ENCODE measurements at places on chromosomes 12 and 14.

GRCh38 chr14:104082807-104083206, 2.7 kb upstream of the ASPG start:
- no peak for DNase-seq

DNA sequence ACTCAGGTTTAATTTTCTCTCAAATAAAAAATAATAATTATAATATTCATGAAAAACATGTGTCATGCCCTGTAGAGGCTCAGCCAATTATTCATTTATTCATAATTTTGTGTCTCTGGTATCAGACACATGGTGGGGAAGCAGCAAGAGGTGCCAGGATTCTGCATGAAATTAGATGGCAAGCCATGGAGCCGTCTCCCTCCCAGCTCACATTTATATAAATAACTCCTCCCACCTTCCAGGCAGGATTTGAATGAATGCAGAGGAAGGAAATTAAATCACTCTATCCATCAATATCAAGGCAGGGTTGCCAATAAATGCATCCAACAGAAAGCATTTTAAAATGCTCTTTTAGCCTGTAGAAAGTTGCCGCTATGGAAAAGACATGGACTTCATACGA, 98.1 kb downstream of the PTPRR start:
- no peak for DNase-seq

GRCh38 chr12:124573839-124574786, 6.7 kb upstream of the NCOR2 start:
- no peak for DNase-seq

DNA sequence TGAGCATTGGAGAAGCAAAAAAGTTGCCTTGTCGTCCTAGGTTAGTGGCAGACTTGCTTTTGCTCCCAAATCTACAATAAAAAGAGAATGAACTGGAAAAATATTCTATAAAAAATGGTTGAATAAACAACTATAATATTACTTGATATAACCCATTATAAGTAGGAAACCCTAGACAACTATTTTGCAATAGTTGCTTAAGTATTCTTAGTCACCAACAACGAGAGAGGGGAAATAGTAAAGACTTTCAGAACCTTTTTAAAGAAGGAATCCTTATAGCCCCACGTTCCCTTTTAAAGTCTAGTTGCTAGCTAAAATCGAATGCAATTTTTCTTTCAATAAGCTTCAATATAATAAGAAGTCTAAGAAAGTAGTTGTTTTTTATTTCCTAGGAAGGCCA, 17.5 kb downstream of the AQP6 start:
- DNase-seq: no peak

DNA sequence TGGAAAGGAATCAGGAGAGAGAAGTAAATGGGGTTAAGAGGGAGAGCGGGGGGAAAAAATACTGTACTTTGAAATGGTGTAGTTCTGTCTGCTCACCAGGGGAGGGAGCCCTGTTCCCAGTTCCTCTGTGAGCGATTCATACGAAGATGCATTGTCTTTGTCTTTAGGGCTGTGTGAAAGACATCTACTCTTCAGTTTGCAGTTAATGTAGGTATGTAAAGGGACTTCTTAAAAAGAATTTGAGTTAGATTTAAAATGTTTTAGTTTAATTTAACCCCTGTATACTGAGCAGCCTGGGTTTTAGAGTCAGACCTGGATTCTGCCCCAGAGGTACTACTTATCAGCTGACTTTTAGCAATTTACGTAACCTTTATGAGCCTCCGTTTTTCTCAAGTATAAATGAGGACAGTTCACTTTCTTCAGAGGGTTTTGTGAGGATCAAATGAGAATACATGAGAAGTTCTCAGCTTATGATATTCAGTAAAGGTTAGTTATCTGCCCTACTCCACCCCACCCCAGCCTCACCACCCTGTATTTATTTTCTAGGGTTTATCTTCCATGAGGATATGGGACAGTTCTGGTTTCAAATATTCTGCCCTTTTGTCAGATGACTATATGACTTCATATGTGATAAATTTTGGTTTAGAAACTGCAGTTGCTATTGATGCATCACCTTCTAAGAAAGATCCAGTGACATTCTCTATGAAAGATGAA, 82.5 kb upstream of the EVL start:
- DNase-seq: peak; percentile 74

GRCh38 chr12:108313241-108313605, 25.9 kb downstream of the CMKLR1 start:
- no peak for DNase-seq

- no peak for DNase-seq
Observed at GRCh38 chr12:7265251-7265650, 38.6 kb upstream of the ACSM4 start.

- no peak for DNase-seq
Observed at GRCh38 chr14:92154283-92154942, 32.6 kb downstream of the CPSF2 start.

DNA sequence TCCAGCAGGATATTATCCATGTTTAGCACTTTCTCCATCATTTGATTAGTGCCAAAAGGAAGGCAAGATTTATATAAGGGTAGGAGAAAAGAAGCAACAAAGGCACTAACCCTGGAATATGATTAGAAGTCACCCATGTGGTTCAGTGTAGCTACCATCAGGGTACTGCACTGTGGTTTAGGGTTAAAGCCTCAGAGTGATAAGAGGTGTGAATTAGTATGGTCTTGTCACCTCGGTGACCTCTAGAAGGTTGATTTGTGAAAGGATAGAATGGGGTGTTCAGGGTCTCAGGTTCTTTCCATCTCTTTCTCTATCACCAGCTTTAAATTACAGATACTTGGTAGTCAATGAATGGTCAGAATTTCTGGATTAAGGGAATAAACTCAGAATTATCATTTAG, 103.0 kb upstream of the TMTC2 start:
- no peak for DNase-seq

DNA sequence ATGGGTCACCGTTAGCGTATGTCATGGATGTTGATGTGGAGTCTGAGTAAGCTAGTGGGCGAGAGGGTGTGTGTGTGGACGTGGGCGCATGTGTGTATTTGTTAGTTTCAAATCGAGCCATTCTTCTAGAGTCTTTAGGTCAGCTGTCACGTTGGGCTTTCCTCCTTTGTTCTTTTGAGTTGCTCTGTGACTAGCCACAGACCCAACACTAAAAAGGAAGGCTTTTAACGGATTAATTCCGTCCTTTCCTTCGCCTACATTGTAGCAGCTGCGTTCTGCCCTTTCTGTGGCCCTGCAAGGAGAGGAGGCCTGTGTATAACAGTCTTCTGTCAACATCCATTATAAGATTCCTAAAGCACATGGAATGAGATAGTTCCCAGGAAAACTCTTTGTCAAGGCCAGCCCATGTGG, 117.2 kb upstream of the DNM1L start:
- peak; percentile 90 for DNase-seq

- DNase-seq: no peak
Observed at GRCh38 chr12:110046451-110047187, 1.7 kb downstream of the C12orf76 start.

DNA sequence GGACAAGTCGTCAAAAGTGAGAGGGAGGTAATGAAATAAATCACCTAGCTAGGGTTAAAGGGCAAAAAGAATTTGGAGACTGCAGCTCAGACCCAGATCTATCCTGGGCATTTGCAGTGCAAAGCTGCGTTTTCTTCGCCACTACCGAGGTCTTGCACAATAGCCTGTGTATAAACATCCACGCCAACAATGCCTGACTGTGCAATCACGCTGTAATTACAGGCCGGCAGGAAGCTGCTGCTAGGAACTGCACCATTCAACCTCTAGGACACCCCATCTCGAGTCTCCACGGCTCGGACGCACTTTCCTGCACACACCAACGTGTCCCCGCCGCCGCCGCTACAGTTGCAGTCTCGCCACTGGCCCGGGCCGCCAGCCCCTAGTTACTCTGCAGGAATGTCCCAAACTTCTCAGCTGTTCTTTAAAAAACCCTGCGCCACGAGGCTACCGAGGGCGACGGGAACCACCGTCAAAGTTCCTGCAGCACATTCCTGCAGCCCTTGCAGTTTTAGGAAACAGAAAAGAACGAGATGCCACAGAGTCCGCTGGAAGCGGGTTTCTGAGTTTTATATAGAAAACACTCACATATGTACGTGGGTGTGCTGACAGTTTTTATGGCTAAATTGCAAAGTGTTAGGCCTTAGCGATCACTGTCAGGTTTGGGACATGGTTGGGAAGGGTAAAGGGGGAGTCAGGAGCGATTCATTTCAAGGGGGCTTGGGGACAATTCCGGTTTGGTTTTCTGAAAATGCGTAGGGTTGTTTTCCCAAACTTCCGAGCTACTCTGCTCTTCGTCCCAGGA, 65.6 kb upstream of the PTGR2 start:
- DNase-seq: peak; percentile 69

- DNase-seq: no peak
Observed at GRCh38 chr14:69685218-69685616, 73.8 kb downstream of the SUSD6 start.

DNA sequence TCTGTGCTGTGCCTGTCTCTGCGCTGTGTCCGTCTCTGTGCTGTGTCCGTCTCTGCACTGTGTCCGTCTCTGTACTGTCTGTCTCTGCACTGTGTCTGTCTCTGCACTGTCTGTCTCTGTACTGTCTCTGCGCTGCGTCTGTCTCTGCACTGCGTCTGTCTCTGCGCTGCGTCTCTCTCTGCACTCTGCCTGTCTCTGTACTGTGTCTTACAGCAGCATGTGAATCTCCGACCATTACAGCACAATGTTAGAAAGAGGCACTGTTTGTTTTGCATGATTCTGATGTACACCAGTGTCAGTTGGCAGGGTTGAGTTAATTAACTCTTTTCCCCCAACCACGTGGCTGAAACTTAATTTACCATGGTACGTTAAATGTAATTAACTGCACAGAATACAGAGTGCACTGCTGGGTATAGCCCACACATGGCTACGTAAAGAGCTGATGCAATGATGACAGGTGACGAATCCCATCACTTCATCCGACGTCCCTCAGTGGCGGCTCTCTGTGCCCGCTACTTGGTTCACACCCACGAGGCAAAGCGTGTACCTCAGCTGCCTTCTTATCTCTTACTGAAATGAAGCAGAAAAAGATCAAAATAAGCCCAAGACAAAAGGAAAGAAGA, 127.7 kb upstream of the SFSWAP start:
- DNase-seq: no peak

GRCh38 chr14:70822530-70823185, 13.3 kb upstream of the MAP3K9 start:
- peak; percentile 89 for DNase-seq

DNA sequence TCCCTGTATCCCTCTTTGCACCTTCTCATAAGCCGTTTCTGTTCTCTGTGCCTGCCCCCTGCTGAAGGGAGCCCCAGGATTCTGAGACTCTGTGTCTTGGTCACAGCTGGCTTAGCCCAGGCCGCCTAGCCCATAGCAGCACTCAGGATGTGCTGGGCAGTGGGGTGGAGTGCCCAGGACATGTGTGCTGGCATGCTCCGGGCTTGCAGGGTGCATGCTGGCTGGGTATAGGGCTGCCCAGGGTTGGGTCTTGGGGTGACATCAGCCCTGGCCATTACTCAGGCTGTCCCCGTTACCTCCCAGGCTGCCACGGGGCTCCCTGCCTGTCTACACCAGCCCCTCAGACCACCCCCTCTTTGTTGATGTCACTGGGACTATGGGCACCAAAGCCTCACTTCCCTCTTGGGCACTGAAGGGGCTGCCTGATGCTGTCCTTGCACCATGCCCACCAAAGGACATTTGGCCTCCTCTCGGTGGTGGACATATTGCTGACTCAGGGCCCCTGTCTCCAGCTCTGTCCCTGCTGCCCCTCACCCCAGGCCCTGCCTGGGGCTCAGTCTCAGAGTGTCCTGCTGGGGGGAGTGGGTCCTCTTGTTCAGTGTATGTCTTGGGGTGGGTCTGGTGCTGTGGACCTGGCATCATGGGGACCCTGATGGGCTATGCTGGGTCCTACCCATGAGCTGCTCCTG, 2.4 kb downstream of the CEP170B start:
- no peak for DNase-seq

- no peak for DNase-seq
Observed at GRCh38 chr14:56094076-56094475, 24.1 kb upstream of the PELI2 start.

DNA sequence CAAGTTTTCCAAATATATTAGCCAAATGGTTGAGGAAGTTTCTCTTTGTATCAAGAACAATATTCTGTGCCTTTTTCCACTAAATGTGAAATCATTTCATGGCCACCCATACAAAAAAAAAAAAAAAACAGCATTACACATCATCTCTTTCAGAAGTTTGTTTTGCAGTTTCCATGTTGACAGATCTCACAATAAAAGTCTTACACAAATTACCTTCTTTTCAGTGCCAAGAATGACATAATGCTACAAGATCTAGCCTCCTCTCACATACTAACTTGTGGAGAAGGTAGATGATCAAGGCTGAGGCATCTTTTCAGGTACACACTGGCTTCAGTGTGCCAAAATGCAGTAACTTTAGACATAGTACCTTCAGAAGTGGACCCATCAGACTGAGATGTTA, 35.3 kb downstream of the PRKD1 start:
- no peak for DNase-seq

DNA sequence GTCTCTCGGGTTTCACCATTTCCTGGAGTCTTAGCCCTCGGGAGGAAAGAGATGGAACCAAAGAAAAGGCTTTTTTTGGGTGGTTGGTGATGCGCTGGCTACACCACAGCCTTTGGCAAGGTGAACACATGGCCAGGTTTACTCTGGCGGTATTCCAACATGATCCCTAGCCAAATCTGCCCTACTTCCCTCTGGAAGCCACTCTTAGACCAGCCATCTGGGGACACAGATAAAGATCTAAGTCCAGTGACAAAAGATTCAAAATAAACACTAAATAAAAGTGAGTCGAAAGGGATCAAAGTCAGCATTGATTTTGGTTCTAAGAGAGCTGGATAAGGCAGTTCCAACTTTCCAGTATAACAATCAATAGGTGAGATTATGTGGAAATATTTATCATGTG, 694.5 kb downstream of the VRK1 start:
- DNase-seq: no peak

DNA sequence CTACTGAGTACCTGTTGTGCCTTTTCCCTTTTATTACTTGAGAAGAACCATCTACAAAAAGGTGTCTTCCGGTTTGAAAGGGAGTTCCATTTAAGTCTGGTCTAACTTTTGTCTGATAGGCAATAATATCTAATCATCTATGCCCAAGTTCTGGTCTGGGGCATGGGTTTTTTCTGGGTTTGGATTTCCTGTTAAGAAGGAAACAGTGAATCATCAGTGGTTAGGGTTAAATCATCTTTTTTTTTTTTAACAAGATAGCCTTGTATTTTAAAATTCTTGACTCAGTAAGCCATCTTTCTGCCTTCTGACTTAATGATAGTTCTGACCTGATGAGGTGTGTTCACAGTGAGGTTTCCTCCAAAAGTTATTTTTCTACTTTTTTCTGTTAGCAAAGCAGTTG, 29.3 kb upstream of the CPNE8 start:
- no peak for DNase-seq

DNA sequence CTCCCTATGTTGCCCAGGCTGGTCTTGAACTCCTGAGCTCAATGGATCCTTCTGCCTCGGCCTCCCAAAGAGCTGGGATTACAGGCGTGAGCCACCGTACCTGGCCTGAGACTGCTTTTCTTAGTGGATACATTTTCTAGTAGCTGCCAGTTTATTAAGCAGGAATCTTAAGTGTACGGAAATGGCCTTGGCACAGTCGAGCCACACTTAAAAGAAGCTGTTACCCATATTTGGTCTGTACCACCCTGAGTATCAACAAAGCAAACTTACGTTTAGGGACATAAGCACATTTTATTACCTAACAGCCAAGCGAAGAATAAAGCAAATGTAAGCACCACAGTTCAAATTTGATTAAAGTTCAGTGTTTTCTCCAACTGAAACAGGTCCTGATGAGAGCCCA, 50.7 kb upstream of the NR2C1 start:
- no peak for DNase-seq
